Left kidney (tissue), 8 donors: ENCODE measurements at places on chromosomes 1 and 21. TPM values are rescaled to one million over a fixed set of nuclear protein-coding genes. Genes with fewer than 3 reads are reported as not detected.
A peak's percentile ranks its signal among the peaks of the same experiment; 100 is the strongest.

GRCh38 chr1:17243274-17243673 is 5.6 kb upstream of the PADI3 start:
- DNase-seq = no peak

GRCh38 chr1:167936930-167937708 is at the start of gene MPC2:
TSS of gene MPC2 (minus strand) at chr1:167937072. CDS start at chr1:167935841, 1,231 bp downstream.
- peak; percentile 83 for DNase-seq

RGS4 gene
- polyA plus RNA-seq = 11.0 TPM

- no peak for DNase-seq
These were observed 197.3 kb downstream of the ZBTB18 start for GRCh38 chr1:244248426-244248825.

GRCh38 chr1:227913396-227913763 is 34.4 kb downstream of the WNT9A start:
- DNase-seq = no peak

DNA sequence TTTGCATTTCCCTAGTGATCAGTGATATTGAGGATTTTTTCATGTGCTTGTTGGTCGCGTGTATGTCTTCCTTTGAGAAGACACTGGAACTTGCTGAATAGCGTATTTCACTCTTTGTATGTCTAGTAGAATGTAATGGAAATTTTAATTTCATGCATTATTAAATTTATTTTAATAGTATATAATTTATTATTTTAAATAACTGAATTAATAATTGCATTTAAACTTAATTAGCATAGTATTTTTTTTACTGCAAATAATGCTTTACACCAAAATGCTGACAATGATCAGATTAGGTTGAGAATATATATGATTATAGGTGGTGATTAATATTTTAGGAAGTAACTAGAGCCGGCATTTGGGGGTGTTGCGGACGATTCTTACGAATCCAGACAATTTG is 10.5 kb upstream of the MTARC1 start:
- DNase-seq = no peak
